Left lung (tissue), 14 donors: ENCODE measurements at places on chromosomes 1 and 21.

- no peaks in the 10 kb centered on the region for H3K4me1 ChIP-seq
- no peaks in the 10 kb centered on the region for H3K36me3 ChIP-seq
- H3K4me3 ChIP-seq, result no peak overlapping the region
- H3K27ac ChIP-seq, result no peak overlapping the region
- DNase-seq, result no peak
These were observed 16.8 kb downstream of the S100A7A start for GRCh38 chr1:153432874-153433681.

DNA sequence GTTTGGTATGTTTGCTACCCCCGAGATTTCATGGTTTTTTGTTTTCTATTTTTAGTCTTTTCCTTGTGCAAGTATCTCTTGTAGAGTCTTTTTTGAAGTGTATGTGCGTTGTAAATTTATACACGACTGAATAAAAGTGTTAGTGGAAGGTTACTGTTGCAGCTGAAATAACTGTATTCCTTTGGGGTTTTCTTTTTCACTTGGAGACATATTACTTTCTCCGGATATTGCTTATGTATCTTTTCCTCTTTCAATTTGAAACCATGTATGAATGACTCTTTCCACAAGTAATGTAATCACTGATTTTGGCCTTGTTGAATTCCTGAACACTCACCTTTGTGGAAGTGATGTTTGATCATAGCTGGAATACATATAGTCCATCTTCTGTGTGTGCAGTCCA, 956 bp downstream of the URB2 start:
- no peaks in the 10 kb centered on the region for H3K36me3 ChIP-seq
- H3K4me3 ChIP-seq, result peak overlapping the region; percentile 96
- H3K4me1 ChIP-seq, result peaks cover 46% of the 10 kb centered on the region

DNA sequence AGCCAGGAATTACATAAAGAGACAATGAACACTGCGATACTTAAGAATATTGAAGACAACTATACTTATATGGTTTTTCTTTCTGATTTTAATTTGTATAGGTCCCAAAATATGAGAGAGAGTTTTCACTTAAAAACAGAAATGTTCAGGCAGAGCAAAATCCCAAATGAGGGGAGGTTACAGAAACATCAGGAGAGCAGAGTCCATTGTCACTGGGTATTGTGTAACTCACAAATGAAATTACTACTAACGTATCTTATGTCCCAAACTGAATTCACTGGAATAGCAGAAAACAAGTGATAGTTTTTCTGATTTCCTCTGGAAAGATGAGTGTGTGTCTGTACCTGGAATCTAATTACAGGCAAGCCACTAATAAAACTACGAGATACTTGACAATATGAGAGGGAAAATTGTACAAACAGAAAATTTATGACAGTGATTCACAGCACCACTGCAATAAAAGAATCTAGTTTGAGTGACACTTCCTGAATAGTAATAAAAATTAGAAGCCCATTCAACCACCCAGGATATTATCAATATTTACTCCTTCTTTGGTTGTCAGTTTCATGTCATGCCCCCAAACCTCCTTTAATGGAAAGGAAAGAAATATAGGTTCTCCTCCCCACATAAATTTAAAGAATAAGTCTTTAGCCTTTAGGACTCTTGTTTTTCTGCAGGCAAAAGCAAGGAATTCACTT, 522.6 kb downstream of the ADGRL2 start:
- no peak overlapping the region for H3K27ac ChIP-seq
- H3K4me3 ChIP-seq, result no peak overlapping the region
- DNase-seq, result no peak
- no peaks in the 10 kb centered on the region for H3K27me3 ChIP-seq
- no peaks in the 10 kb centered on the region for H3K4me1 ChIP-seq

- H3K4me1 ChIP-seq, result no peaks in the 10 kb centered on the region
- no peak overlapping the region for H3K4me3 ChIP-seq
- no peak overlapping the region for H3K27ac ChIP-seq
- peaks cover 74% of the 10 kb centered on the region for H3K36me3 ChIP-seq
- H3K27me3 ChIP-seq, result no peaks in the 10 kb centered on the region
- DNase-seq, result no peak
These were observed 30.7 kb downstream of the KYAT3 start for GRCh38 chr1:88961647-88962275.

DNA sequence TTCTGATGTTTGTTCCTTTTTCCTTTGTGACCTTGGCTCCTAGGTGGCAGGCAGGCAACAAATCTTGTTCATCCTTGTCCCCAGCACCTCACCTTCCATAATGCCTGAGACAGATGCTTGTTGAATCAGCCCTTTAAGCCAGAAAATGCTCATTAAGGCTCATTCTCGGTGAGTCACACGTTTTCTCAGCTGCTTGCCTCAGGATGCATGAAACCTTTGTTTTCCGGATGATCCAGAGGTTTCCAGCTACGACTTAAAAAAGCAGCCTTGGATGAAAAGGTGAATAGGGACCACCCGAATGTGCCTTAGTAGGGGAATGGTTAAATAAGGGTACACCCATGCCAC, 4.6 kb upstream of the ATP13A2 start:
- H3K27ac ChIP-seq, result no peak overlapping the region
- H3K36me3 ChIP-seq, result peaks cover 7% of the 10 kb centered on the region
- H3K4me3 ChIP-seq, result no peak overlapping the region
- DNase-seq, result no peak
